ENCODE measurements at places on chromosomes 1 and 21.

DNA sequence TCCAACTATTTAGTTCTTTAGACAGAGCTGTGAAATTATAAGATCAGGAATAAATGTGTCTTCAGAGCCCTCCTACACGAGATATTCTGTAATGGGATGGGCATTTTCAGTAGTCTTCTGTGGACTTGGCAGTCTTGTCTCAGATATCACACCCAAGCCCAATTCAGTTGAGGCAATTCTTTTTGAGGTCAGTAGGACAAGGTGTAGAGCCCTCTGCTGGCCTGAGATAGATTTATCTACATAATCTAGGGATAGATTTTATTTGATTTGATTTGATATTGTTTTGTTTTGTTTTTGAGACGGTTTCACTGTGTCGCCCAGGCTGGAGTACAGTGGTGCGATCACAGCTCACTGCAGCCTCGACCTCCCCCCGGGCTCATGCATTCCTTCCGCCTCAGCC is 77.5 kb downstream of the FMN2 start:
- DNase-seq, result no peak

GRCh38 chr1:42748021-42748420 is 8.0 kb upstream of the CLDN19 start:
- DNase-seq, result no peak

GRCh38 chr1:244256086-244256676 is 195.5 kb downstream of the ADSS2 start:
- no peak for DNase-seq

DNA sequence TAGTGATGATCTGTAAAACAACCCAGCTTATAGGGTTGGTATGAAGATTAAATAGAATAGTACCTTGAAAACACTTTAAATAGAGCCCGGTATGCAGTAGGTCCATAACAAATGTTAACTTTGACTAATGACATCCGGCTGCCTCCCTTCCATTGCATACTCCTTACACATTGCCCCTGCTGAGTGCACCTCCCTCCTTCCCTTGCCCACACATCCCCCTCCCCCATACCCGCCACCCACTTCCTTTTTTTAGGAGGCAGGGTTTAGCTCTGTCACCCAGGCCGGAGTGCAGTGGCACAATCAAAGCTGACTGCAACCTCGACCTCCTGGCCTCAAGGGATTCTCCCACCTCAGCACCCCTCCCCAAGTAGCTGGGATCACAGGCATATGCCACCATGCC is 24.4 kb upstream of the ZC3H12A start:
- no peak for DNase-seq

DNA sequence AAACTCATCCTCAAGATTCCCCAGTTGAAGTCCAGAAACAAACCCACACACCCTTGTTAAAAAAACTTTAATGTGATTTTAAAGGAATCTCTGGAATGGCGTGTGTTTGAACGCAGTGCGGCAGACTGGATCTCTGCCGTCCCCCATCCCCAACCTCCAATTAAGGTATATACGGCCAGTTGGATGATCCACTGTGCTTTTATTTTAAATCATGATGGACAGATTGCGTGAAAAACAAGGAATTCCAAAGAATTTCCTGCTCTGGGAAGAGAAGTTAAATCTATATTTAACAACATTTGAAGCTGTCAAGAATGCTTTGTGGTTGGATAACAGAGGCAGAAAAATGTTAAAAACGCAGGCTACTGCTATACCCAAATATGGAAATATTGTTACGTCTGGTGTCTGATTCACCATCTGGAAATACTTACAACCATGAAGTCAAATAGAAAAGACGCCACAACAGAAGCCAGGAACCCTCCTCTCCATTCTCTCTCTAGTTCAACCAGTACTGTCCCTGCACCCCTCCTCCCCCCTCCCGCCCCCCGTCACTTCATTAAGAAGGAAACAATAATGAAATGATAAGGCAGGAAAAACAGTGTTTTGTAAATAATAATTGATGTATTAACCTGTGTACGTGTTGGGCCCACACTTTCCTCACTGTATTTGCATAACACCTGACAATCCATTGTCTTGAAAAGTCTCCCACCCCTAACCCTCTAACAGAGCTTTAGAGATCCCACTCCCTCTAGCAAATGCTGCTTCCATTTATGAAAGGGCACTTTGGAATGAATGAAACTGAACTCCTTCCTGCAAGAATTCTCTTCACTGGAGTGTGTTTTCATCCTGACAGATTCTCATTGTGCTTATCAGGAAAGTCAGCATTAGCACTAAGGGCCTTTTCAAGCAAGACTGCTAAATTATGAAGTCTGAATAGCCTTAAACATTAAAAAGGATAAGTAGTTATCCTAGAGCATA is 2.0 kb upstream of the CCN1 start:
- no peak for DNase-seq

GRCh38 chr1:228043281-228043848 is 36.6 kb downstream of the WNT3A start:
- DNase-seq, result no peak

DNA sequence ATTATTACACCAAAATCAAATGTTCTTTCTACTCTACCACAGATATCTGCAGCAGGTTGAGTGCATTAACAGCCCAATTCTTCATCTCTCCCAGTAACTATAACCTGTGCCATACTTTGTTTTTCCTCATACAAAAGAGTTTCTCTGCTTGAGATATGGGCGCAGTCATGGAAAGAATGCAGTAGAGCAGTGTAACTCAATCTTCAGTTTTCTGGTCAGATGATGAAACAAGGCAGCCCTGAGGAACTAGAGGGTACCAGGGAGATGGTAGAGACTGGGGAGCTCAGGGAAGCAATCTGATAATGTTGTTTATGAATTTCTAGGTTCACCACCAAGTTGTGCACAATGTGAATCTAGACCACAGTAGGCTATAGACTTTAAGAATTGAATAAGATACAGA is 39.6 kb downstream of the ASPM start:
- DNase-seq, result no peak

DNA sequence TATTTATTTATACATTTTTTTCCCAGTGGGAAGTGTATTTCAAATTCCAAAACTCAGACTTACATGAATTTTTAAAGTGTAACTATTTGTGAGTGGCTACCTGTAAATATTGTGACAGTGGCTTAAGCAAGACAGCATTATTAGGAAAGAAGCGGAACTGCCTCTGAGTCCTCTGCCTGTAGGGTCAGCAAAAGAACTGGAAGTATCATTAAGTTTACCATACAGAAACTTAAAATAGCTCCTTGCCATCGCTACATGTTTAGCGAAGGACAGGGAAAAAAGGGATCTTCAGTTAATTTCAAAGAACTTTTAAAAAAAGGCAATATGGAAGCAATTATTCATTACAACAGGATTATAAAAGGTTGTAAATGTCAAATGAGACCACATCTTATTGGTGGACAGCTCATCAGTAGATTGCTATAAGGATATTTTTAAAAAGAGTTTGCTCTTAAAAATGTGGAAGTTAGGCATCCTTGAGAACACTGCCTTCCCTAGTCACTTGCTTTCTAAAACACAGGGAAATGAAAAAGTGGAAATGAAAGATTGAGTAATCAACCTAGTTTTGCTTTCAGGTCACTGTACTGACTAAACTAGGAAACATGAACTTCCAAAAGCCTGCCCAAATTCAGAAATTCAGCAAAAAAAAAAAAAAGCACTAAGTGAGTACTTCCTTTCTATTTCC is 39.2 kb downstream of the NSL1 start:
- no peak for DNase-seq

- DNase-seq, result no peak
These were observed 9.9 kb upstream of the ZBTB17 start for GRCh38 chr1:15985611-15986297.

DNA sequence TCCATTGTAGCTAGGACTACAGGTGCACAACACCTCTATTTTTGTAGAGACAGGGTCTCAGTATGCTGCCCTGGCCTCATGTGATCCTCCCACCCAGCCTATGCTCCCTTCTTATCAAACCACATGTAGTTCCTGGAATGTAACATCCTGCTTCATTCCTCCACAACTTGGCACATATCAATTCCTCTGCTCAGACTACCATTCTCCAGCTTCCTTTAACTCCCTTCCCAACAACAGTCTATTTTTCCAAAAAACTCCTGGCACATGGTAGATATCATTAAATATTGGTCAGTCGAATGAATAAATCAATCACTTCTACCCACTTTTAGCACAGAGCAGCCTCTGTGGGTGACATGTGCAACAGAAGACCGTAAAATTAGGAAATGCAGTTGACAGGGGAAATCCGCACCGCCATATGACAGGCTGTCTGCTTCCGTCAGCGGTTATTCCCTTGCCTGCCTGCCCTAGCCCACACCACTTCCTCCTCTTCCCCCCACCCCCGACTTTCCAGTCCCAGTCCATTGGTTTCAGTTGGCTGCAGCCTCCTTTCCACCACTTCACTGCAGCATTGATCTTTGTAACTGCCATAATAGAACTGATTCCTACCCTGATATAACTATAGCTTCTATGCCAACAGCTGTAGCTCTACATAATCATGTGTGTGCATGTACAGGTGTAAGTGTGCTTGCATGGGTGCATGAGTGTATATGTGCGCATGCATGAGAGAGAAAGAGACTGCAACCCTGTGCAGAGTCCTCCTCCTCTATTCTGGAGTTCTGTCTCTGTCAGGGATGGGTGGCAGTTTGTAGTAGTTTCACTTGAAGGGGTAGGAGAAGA is 6.8 kb upstream of the AKR1A1 start:
- DNase-seq, result peak; percentile 64

GRCh38 chr1:109884242-109884891 is 26.3 kb upstream of the CSF1 start:
- DNase-seq, result no peak

DNA sequence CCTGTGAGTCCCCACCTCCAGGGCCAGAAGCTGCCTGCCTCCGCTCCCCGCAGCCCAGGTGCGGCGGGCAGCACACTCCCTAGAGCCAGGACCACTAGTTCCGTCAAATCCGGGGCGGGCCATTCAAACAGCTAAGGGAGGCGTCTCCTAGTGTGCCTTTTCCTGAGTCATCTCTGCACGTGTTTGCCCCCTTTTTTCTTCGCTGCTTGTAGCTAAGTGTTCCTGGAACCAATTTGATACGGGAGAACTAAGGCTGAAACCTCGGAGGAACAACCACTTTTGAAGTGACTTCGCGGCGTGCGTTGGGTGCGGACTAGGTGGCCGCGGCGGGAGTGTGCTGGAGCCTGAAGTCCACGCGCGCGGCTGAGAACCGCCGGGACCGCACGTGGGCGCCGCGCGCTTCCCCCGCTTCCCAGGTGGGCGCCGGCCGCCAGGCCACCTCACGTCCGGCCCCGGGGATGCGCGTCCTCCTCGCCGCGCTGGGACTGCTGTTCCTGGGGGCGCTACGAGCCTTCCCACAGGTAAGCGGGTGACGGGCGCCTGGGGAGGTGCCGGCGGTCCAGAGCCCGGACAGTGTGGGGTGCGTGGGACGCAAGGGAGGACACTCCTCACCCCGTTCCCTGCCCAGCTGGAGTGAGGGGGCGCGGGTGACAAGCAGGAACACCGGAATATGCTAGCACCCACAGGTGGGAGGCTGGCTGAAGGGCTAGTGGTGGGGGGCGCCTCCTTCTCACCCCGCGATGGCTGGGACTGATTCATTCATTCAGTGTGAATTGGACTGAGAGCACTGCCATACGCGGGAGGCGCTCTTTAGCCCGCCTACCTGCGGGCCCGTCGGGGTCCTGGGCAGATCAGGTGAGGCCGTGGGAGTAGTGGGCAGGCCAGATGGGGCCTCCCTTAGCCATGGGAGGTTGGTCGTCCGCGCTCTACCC is at the start of gene TNFRSF8:
Gene TNFRSF8, plus strand, starts transcription at position 163 of the 932 bp plus-strand sequence. Its CDS starts 296 bp downstream, at position 459.
- DNase-seq, result no peak

DNA sequence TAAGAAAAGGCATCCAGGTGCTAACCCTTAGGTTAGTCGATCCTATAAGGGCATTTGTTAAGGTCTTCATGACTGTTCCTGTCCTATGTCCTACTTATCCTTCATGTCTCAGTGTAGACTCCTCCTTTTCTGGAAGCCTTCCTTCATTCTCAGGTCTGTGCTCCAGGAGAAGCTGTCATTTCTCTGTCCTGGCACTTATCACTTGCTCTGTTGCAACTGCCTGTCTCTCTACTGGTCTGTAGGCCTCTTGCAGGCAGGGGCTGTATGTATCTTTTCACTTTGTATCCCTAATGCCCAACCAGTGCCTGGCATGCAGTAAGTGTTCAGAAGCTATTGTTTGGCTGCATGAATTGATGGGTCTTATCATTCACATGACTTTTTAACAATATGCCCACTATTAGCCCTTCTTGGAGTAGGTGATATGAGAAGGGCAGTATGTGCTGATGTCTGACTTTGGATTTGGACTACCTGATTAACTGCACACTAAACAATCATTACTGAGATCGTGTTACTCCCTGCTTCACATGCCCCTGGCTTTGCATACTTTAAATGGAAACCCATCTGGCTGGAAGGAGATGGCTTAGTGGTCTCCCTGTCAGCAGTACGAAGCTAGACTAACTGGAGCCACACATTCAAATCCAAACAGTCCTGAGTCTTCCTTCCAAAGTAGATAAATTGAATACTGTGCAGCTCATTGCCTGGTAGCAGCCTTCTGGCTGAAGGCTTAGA is 88.8 kb downstream of the RGL1 start:
- DNase-seq, result no peak

DNA sequence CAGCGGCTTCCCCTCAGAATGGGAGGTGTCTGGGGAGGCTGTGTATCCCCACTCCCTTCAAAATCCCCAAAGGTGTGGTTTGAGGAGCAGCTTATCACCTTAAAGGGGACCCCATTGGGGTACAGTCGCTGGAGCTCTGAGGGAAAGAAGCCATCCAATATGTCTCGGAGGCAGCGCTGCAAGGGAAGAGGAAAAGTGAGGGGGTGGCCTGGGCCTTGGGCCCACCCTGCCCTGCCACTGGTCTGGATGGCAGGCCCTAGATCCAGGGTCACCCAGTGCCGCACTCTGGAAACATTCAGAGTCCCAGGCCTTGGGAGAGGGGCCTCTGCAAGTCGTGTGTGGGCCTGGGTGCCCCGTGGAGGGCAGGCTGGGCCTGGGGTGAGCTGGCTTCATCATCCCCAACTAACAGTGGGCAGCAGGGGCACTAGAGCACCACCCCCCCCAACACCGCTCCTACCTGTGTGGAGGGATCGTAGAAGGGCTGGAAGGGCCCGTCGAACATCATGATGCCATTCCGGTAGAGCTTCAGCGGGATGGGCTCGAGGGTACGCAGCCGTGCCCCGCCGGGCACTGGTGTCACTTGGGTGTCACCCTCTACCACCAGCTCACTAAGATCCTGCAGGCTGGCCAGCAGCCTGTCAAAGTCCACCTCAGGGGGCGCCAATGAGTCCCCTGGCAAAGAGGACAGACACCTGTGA is 5.6 kb downstream of the SH3BGRL3 start:
- DNase-seq, result no peak

DNA sequence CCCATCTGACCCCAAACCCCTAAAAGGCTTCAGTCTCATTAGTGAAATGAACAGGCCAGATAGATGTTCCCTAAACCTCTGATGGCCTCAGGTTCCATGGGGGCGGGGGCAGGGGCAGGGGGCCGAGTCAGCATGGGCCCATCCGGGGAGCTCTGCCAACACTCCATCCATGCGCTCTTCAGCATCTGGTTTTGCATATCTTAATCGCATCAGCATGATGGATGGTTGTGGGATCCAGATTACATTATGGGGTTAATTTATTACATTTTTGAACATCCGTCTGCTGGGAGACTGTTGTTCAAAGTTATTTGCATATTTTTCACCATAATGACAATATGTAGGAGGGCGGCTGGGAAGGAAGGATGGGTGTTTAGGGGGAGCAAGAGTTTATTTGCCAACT is 3.1 kb upstream of the MAD2L2 start:
- DNase-seq, result no peak
